ENCODE measurements at places on chromosomes 12 and 14.

DNA sequence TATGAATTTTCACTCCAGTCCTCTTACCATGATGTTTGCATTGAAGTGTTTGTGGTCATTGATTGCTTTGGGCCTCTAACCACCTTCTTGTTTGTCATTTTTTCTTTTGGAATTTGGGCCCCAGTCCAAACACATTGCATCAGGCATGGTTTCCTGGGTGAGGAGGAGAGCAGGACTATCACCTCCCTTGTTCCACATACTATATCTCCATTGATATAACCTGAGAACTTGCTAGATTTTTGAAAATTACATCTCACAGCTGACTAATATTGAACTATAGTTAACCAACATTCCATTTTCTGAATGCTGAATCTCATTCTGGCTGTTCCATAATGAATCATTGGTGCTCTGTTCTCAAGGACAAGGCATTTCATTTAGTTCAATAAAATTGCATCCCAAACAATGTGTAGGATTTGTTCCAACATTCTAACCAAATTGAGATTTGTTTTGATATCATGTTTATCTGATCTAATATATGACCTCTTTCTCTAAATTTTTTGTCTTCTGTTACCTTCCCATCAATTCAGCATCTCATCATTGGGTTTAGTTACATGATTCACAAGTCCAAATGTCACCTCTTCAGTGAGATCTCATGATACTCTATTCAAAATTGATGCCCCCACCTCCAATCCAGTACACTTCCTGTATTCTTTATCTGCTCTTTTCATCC is 329.0 kb downstream of the ZFP36L1 start:
- no peak for DNase-seq

DNA sequence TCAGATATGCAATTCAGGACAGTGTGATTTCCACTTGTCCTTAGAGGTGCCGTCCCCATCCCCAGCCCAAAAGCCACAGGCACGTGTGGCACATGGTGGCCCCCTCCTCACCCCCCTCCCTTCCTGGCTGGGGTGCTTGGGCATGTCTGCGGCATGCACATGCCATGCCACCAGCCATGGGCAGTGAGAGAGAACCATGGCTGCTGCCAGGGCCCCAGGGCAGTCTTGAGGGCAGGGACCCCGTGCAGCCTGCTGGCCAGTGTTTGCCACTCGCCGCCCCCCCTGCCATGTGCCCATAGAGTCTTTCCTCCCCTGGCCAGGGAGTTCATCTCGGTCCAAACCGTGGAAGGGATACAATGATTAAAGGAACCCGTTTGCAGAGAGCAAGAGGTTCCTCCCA is 41.5 kb downstream of the TNFAIP2 start:
- DNase-seq, result no peak

GRCh38 chr12:84638811-84639368 is 273.7 kb downstream of the SLC6A15 start:
- no peak for DNase-seq

- DNase-seq, result no peak
These were observed 129.6 kb downstream of the GRIN2B start for GRCh38 chr12:13851828-13852227.

GRCh38 chr12:22658214-22658613 is 33.2 kb downstream of the ETNK1 start:
- DNase-seq, result no peak

DNA sequence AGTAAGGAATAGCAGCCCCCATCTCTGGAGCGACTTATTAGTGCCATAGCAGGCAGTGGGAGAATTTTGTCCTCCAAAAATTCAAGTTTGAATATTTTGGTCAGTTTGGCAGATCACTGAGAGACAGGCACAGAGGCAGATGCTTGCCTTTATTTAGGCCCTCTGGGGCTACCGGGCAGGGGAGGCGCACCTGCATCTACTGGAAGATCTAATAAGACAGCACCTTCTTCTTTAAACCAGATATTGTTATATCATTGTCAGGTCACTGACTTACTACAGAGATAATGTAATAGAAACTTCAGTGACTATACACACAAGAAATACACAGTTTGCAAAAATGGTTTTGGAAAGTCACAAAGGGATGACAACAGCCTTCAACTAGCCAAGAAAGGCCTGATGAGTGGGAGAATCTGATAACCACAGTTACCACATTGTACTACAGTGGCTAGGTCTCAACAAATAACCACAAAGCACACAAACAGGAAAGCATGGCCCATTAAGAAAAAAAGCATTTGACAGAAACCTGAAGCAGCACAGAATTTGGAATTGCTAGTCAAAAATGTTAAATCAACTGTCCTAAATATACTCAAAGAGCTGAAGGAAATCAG is 56.8 kb downstream of the CDK17 start:
- no peak for DNase-seq

- no peak for DNase-seq
These were observed 2.5 kb downstream of the PLEKHG3 start for GRCh38 chr14:64706593-64707193.

- no peak for DNase-seq
These were observed at the start of gene OR6C2 for GRCh38 chr12:55443776-55444175. TSS of gene OR6C2 (plus strand) at chr12:55444076. CDS start at chr12:55452214, 8,138 bp downstream.

GRCh38 chr14:27715561-27715960 is 1051.0 kb upstream of the FOXG1 start:
- no peak for DNase-seq

DNA sequence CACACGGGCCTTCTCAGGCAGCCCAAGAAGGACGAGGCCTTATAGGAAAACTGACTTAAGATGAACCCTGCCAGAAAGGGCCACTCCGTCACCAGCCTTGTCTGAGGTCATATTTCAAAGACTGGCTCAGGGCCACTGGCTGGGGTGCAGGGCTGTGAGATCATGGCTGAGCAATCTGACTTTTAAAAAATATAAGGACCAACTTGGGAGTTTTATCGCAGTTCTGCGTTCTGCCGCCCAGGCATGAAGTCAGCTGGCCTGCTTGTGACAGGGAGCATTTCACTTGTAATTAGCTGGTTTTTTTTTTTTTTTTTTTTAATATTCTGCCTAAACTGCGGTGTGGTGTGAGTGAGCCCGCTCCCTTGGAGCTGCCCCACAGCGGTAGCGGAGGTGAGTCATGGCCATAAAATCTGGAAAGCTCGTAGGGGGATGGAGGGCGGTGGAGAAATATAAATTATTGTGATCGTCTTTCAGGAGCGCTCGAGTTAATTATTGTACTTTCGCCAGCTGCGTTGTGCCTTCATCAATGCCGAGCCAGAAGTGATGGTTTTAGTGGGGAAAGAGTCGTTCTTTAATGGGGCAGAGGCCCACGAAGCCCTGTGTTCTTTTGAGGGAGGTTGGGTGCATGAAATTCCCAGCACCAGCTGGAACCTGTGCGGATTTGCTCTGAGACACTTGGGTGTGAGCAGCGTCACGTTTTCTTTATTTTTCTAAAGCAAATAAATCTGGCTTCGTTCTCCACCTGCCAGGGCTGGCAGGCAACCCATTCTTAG is 231.9 kb downstream of the C12orf75 start:
- no peak for DNase-seq

- DNase-seq, result no peak
These were observed 28.3 kb downstream of the VDR start for GRCh38 chr12:47876440-47876960.

GRCh38 chr12:72829838-72830237 is 557.7 kb downstream of the TRHDE start:
- DNase-seq, result no peak

- DNase-seq, result no peak
These were observed 459.8 kb downstream of the RAD51B start for GRCh38 chr14:68279437-68279720.

DNA sequence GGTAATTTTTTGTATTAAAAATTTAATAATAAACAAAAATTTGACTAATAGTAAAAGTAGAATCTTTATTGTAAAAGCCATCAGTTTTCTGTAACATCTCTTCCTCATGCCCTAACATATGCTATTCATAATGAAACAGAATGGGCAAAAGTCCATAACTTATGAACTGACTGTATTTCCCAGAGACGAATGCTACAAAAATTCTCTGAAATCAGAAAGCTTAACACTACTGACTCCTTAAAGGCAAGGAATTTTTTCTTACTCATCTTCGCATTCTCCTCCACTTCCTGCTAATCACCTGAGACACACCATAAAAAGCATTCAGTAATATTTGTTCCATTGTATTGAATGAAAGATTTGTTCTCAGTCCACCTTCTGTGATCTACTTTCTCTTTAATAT is 17.6 kb downstream of the MON2 start:
- DNase-seq, result no peak

DNA sequence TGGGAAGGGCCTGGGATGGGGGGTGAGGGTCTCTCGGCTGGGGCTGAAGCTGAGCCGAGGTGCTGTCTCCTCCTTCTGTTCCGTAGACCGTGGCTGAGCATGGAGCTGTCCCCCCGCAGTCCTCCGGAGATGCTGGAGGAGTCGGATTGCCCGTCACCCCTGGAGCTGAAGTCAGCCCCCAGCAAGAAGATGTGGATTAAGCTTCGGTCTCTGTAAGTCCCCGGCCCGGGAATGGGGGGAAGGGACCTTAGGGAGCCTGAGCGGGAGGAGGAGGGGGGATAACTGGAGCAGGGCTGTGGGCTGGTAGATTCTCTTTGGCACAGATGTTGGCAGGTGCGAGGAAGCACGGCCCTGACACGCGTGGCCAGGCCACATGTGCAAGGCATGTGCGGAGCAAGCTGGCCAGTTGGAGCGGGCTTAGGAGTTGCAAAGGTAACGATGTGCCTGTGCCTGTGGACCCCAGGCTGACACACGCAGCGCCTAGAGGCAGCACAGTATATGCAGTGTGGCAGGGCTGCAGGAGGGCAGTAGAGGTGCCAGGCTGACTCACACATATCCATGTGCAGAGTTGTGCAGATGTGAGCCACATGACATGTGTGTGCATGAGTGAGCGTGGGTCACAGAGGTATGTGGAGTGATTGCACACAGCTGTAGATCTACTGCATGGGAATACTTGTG is 512 bp downstream of the PDE1B start:
- DNase-seq, result no peak

GRCh38 chr12:7758766-7759140 is 6.3 kb upstream of the NANOGNB start:
- no peak for DNase-seq
